Stimulated activated CD8-positive, alpha-beta memory T cell treated with anti-CD3 and anti-CD28 coated beads, Interleukin-7, amount 100 ng/mL, for 48 hours (primary cell): ENCODE measurements at places on chromosomes 4 and X.

- DNase-seq: no peak
These were observed 39.8 kb downstream of the NHS start for GRCh38 chrX:17414839-17415238.

DNA sequence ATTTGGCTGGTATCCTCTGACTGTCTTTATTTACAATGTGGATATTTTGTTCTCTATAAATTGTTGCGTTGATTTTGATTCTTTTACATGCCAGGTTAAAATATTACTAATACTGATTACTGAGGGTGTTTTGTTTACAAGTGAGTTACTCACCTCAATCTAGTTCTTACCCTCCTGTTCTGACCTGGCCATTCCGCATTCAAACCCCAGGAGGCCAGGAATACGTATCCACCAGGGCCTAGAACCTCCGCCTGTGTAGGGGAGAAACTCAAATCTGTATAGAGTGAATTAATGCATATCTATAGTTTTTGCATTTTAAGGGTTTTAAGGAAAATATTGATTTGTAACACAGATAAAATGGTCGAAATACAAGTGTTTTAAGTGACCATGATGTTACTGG is 2.6 kb upstream of the ZFP42 start:
- no peak for DNase-seq

DNA sequence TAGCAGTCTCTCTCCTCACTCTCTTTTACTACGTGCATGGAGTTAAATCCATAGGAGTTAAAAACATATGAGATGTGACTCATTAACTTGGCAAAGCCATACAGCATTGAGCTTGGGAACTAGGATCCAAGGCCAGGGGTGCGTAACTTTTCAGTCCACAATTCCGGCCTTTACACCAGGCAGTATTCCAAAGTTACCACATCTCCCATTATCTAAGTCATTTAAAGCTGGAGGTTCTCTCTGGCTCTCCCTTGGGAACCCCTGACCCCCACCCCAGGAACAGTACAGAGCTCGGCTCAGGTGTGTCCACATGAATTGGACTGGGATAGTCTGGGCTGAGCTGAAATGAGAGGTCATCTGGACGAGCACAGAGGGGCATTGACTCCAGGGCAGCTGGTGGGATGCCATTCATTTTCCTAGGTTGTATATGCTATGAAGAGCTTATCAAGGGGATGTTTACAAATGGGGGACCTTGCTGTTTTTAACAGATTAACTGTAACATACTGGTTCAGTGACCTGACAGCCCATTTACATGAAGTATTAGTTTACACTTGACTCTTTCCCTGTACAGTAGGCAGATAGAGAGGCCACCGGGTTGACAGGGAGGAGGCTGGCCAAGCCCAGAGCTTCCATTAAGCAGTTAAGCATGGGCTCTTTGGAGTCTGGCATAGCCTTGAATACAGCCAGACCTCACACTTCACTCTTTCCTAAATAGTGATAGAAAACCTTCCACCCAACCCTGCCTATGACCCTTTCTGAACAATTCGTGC is 128.8 kb downstream of the RAB28 start:
- no peak for DNase-seq

DNA sequence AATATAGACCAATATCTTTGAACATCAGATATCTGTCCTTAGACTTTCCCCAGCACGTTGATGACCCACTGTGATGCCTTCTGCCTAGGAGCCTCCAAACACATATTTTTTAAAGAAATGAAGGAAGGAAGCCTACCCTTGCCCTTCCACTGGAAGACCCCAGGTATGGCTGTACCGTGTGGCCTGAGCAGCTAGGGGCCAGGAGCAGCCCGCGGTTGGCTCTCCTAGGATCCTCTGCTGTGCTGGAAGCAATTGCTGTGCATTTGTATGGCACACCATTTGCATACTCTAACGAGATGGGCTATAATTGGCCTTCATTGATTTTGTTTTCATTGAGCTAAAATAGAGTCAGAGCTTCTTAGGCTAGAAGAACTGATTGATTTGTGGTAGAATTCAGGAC is 128.8 kb downstream of the GPAT3 start:
- DNase-seq: no peak

GRCh38 chr4:119005928-119006460 is 117.3 kb downstream of the SYNPO2 start:
- DNase-seq: no peak

GRCh38 chr4:87839592-87839946 is 6.8 kb downstream of the MEPE start:
- DNase-seq: no peak

- no peak for DNase-seq
These were observed 47.2 kb upstream of the TFDP3 start for GRCh38 chrX:133265331-133265730.

GRCh38 chr4:89539797-89540711 is 232.5 kb upstream of the GPRIN3 start:
- DNase-seq: no peak

DNA sequence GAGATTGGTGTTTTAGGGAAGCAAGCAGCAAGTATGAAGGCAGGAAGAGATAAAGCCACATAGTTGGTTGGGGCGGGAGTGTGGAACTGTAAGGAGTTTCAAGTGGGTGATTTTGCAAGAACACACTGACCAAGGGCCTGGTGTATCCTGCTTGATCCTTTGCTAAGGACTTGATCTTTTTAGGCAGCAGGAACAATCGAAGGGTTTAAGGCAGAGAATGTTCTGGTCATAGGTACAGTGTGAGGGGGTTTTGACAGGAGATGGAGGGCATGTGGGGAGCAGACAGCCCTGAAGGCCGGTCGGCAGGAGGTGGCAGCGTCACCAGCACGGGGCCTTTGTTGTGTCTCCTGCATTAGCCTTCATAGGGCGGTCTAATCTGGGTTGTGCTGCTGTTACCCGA is 54.7 kb downstream of the FAM193A start:
- DNase-seq: no peak

DNA sequence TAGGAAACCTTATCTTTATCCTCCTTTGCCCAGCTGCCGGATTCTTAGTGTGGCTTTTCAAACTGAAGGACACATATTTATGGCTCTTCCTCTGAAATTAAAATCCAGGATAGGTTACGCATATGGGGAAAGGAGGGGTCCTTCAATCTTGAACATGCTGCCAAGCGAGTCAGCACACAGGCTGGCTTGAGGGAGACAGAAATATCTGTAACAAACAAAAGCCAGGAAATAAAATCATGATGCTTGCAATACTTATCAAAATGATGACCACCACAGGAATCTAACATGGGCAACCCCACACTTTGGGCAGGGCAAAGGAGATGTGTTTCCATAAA is 196.4 kb upstream of the LDB2 start:
- DNase-seq: no peak

- no peak for DNase-seq
These were observed 3.2 kb downstream of the CASP3 start for GRCh38 chr4:184645904-184646610.

DNA sequence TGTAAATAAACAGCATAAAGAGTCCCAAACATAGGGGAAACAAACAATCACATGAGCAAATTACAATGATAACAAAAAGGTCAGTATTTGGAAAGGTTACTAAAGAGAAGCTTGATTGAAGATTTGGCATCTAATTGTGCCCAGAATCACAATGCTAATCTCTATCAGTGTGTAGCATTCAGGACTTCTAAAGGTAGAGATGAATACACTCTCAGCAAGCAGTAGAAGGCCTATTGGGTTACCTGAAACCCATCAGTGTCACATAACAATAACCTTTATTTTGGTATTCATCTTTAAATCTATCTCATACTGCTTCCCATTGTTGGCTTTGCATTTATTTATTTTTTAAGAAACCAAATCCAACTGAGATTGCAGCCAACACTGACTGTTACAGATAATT is 319.5 kb downstream of the ACTRT1 start:
- no peak for DNase-seq

- no peak for DNase-seq
These were observed 6.1 kb downstream of the TMA16 start for GRCh38 chr4:163500586-163500985.

DNA sequence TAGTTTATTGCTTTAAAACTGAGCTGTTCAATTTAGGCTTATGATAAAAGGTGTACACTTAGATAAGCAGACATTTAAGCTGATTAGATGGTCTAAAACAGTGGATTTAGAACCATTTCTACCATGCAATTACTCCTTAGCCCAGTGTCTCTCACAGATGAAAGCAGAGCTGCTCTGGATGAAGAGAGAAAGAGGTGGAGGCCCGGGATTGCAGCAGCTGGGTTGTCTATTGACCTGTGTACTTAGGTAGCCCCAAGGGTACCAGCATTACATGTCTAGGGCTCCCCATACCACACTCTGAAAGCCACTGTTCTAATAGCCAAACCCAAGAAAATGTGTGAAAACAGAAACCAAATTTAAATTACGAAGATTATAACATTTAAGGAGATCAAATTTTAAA is 86.0 kb upstream of the GIMD1 start:
- no peak for DNase-seq

- no peak for DNase-seq
These were observed 155.3 kb upstream of the EDNRA start for GRCh38 chr4:147325571-147325981.

DNA sequence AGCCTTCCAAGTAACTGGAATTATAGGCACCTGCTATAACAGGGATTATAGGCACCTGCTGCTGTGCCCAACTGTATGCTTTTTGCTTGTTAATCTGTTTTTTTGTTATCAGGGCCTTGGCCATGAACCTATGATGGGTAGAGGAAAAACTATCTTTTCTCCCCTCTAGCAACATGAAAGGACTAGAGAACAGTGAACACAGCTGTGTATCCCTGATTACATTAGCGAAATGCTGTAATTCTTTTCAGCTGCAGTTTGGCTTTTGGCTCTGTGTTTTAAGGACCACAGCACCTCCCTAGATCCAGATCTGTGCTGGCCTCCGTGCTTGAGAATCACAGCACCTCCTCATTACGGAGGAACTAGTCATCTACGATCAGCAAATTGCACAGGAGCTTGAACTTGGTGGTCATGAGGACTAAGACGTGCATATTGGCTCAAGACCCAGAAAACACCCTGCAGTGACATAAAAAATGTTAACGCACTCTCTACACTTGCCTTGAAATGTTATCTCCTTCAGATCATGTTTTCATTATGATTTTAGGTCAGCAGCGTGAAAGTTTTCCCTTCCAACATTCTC is 57.7 kb upstream of the S100G start:
- DNase-seq: no peak

DNA sequence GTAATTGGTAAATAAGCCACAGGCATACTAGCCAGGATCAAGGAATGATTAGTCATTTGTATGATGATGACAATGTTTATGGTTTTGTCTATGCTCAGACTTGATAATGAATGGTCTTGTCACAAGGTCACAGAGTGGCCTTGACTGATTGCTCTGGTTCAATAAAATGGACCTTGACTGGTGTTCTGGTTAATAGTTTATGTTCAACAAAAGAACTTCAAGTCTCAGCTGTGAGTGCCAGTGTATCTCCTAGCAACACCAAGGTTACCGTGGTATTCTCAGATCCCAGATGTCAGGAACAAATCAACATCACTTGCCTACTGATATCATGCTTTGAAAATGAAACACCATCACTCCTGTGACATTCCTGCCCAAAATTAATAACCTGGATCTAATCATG is 16.3 kb upstream of the LRAT start:
- no peak for DNase-seq

DNA sequence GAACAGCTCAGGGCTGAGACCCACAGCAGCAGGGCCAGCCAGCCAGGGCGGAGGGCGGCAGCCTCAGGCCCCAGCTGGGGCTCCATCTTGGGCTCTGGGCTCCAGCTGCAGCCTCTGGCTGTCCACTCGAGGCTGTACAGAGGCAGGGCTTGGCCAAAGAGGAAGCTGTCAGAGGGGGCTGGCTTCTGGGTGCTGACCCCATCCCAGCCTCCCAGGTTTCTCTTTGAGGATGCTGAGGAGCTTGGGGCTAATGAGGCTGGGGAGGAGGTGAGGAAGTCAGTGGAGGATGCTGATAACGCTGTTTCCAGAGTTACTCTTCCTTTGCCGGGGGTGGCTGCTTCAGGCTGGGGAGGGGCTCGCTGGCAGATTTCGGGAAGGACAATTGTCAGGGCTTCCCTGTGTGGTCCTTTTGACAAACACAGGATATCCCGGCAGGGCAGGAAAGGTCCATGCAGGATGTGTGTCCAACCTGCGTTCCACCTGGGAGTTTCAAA is at the start of gene DIPK2B:
Gene DIPK2B (minus strand): TSS at position 136 of the 494 bp plus-strand sequence. CDS start 50 bp downstream, at position 86.
- no peak for DNase-seq

GRCh38 chr4:55020131-55020530 is 105.3 kb downstream of the KDR start:
- DNase-seq: no peak

GRCh38 chr4:189293459-189293858 is 647.2 kb upstream of the FRG1 start:
- DNase-seq: no peak

GRCh38 chr4:164027805-164028204 is 533.3 kb downstream of the TMA16 start:
- no peak for DNase-seq

DNA sequence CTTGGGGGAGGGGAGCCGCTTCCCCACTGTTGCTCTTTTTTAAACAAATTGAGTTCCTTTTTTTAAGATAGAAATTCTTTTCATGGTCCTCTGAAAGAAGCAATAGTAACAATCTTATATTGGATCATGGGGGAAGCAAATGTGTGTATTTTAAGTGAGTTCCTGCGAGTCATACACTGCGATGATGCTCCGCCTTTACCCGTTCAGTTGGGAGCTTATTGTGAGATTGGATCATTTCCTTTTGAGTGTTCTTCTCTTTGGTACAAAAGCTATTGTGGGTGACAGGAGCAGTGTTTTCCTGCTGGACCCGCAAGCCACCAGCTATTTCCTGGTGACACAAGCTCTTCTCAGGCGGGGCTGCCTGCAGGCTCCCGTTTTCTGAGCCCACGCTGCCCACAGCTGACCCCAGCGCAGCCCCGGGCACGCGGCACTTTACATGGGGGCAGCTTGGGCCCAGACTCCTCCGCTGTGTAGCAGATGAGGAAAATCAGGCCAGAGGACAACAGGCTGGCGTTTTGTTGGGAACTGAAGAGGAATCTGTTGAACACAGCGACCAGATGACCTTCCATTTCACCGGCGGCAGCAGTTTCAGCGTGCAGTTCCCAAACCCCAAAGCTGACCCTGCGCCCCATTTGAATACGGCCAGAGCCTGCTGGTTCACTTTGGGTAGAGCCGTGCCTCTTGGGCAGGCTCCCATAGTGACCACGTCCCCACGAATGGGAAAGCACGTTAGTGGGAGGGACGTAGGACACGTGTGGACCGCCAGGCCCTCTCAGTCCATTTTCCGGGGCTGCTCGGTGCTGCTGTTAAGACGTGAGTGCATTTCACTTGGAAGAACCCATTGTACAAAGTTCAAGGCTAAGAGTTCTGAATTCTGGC is 12.2 kb downstream of the TADA2B start:
- no peak for DNase-seq

GRCh38 chrX:2664502-2664901 is 26.6 kb upstream of the CD99 start:
- no peak for DNase-seq
